ENCODE measurements at places on chromosomes 5 and 9. TPM values are rescaled to one million over a fixed set of nuclear protein-coding genes. Genes with fewer than 3 reads are reported as not detected.

DNA sequence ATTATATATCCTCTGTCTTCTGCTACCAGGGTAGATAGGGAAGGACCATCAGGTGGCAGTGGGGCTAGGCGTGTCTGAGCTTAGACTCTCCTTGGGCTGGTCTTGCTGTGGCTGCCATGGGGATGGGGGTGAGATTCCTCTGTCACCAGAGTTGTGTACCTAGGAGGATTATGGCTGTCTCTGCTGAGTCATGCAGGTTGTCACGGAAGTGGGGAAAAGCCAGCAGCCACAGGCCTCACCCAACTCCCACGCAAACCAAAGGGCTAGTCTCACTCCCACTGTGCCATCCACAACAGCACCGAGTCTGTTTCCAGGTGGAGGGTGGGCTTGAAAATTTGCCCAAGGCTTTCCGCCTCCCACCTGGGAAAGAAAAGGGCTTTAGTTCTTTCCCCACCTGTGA is 476.1 kb downstream of the CYLC2 start:
- no peak for DNase-seq
- no peaks in the 10 kb centered on the region for H3K4me1 ChIP-seq
- no peak overlapping the region for H3K27ac ChIP-seq
- no peaks in the 10 kb centered on the region for H3K36me3 ChIP-seq
- H3K4me3 ChIP-seq, result no peak overlapping the region

- H3K4me3 ChIP-seq, result no peak overlapping the region
- no peaks in the 10 kb centered on the region for H3K36me3 ChIP-seq
- H3K27ac ChIP-seq, result no peak overlapping the region
- no peaks in the 10 kb centered on the region for H3K27me3 ChIP-seq
Observed at GRCh38 chr5:170273968-170274710, 23.4 kb downstream of the LCP2 start.

DNA sequence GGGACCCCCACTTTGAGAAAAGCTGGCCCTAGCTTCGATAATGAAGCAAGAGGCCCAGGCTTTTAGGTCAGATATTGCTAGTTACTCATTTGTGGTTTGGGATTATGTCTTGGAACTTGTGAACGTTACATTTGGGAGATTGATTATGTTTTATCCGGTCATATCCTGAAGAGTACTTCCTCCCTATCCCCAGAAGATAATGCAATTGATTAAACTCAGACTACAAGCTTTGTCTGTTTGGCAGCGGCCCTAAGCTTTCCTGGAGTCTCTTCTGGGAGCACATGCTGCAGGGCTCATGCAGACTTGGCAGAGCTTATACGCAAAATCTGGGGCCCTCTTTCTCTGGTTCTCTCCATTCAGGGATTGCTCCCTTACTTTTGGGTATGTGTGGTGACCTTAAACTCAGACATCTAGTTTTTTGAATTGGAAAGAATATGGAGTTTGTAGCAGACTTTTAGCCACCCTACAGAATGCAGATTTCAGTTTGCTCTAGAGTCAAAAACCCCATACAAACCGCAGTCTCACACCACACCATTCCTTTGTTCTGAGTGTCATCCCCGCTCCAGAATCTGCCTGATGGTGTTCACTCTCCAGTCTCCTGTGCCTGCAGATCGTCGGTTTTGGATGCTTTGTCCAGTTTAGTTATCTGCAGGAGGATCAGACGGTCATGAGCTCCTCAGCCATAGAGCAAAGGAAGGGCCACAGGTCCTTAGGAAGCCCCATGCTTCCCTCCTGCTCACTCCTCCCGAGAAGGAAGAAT is 449.5 kb upstream of the TRPC7 start:
- no peaks in the 10 kb centered on the region for H3K27me3 ChIP-seq
- DNase-seq, result no peak
- H3K4me1 ChIP-seq, result no peaks in the 10 kb centered on the region
- H3K27ac ChIP-seq, result no peak overlapping the region
- no peak overlapping the region for H3K4me3 ChIP-seq
- H3K36me3 ChIP-seq, result no peaks in the 10 kb centered on the region

DNA sequence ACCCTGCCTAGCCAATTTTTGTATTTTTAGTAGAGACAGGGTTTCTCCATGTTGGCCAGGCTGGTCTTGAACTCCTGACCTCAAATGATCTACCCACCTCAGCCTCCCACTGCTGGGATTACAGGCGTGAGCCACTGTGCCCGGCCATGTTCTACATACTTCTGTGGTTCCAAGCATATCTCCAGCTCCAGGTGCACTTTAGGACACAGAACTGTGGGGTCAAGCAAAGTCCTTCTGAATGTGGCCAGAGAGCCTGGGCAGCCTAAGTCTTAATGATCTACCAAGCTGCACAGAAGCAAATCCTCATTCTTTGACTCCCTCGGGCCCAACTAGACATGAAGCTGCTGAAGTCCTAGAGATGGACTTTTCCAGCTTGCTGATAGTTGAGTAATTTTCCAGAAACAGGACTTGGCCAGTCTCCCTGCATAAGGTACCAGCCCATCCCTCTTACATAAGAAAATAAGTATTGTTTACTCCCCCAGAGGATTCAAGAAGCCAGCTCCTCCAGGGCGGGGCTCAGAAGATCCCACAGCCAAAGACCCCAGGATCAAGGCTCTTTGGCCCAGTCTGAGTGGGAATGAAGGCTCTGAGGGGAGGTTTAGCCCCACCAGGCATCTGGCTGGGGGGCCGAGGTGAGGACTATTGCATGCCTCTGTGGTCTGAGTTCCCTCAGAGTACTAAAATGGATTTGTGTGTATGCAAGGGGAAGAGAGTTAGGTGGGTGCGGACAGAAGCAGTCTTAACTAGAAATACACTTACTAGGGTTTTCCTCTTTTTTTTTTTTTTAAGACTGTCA is 8.7 kb downstream of the CLTB start:
- peaks cover 9% of the 10 kb centered on the region for H3K4me1 ChIP-seq
- DNase-seq, result no peak
- no peaks in the 10 kb centered on the region for H3K36me3 ChIP-seq

GRCh38 chr5:9610969-9611368 is 19.2 kb downstream of the TAS2R1 start:
- no peaks in the 10 kb centered on the region for H3K4me1 ChIP-seq
- no peak overlapping the region for H3K27ac ChIP-seq
- no peak for DNase-seq
- no peaks in the 10 kb centered on the region for H3K27me3 ChIP-seq
- no peak overlapping the region for H3K4me3 ChIP-seq
- H3K36me3 ChIP-seq, result no peaks in the 10 kb centered on the region

DNA sequence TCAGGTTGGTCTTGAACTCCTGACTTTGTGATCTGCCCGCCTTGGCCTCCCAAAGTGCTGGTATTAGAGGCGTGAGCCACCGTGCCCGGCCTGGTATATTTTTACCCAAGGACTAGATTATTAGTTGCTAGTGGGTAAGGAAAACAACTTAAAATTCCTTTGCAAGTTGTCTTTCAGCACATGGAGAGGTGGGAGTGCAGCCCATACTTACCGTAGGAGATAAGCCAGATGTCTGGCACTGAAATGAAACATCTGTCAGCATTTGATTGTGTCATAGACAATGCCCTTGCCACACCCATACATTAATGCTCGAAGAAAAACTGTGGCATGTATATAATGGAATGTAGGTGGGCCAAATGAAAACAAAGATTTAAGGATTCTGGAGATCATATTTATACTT is 36.6 kb upstream of the ANKH start:
- no peaks in the 10 kb centered on the region for H3K27me3 ChIP-seq
- no peaks in the 10 kb centered on the region for H3K36me3 ChIP-seq
- DNase-seq, result no peak
- H3K4me3 ChIP-seq, result no peak overlapping the region
- H3K27ac ChIP-seq, result no peak overlapping the region

DNA sequence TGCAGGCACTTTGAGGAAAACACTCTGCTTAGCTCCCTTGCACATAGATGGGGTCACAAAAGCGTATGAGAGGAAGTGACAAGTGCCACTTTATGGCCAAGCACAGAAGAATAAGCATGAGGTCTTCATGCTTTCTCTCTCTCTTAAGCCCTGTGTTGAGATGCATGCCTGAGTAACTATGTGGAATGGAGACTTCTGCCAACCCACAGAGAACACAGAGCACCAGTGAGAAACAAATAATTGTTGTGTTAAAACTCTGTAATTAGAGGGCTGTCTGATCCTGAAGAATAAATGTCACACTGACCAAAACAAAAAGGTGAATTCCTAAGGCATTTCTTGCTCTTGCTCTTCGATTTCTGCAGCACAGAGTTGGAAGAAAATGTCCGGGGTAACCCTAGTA is 488.5 kb downstream of the CTNND2 start:
- H3K27ac ChIP-seq, result no peak overlapping the region
- DNase-seq, result no peak

DNA sequence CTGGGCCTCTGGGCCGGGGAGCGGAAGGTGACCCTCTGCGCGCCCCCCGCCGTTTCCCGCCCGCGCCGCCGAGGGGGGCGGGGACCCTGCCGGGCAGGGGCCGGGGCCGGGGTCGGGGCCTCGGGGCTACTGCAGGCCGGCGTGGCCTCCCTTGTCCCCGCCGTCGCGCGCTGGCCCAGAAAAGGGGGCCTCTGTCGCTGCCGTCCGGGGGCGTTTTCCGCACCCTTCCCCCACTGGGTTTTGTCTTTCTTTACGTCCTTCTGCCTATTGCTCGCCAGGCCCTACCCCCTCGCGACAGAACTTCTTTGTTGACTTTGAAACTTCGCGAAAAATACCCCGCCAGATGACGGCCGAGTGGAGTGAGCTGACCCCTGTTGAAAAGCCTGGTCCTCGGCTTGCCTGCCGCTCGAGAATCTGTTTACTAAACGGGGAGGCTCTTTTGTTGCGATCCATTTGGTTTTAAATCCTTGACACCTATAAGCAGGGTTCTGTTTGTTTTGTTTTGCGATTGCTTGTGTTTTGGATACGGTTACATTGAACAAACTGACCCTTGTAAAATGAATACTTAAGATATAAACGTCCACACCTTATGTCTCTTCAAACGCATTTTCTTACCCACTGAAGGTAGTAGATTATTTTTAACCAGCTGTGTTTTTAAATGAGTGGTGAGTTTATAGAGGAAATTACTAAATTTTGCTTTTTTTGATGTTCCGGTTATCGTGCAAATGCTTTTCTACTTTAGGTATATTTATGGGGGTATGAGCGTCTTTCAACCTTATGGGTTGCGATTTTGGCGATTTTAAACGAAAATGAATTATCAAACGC is 765 bp downstream of the MARCHF6 start:
- peaks cover 24% of the 10 kb centered on the region for H3K4me1 ChIP-seq
- DNase-seq, result peak; percentile 74
- H3K27me3 ChIP-seq, result no peaks in the 10 kb centered on the region
- peak overlapping the region; percentile 73 for H3K4me3 ChIP-seq
- H3K27ac ChIP-seq, result peak overlapping the region; percentile 96

DNA sequence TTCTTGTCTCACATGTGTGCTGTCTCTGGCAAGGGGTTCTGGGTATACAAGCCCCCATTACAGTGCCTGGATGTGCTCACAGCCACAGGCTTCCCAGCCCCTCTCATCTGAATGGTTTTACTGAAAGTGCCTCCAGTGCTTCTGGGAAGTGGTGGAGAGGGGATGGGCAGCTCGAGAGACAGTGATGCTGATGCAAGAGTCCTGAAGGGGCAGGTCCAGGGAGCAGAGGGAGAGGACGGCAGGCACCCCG is 93.5 kb downstream of the PHF2 start:
- H3K27me3 ChIP-seq, result no peaks in the 10 kb centered on the region
- no peak overlapping the region for H3K4me3 ChIP-seq
- no peak for DNase-seq
- no peaks in the 10 kb centered on the region for H3K4me1 ChIP-seq

DNA sequence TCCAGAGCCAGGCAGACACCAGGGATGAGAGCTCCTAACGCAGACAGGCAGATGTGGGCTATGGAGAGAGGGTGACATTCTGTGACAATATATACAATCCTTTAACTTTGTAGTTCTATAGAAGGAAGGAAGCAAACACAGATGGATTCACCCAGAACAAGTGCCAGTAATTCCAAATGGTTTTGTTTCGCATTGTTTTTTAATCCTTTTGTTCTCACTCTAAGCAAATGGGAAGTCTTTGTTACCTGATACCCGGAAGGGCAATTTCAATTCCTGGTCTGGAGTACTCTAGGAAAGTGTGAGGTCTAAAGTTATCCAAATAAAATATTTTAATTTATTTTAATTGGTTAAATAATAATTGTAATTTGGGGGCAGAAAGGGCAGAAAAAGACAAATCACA is 2.5 kb downstream of the FRMD3 start:
- peaks cover 7% of the 10 kb centered on the region for H3K4me1 ChIP-seq
- no peak for DNase-seq
- no peak overlapping the region for H3K4me3 ChIP-seq
- no peaks in the 10 kb centered on the region for H3K36me3 ChIP-seq
- peaks cover 32% of the 10 kb centered on the region for H3K27me3 ChIP-seq

DNA sequence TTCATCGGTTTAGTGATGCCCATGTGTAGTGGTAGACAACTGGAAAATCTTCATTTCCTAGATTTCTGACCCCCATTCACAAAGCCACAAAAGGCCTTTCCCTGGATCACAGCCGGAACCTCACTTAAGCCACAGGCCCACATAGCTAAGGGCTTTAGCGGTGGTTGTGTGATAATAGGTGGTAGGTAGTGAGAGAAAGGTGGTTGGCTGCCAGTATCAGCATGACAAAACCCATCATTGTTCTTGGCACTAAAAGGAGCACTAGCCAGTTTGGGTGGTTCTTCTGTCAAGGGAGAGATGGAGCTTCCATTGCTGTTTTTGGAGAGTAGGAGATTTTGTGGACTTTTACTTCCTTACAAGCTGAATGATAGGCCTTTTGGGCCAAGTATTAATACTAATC is 9.7 kb upstream of the SLC36A2 start:
- H3K27ac ChIP-seq, result no peak overlapping the region
- DNase-seq, result no peak
- H3K4me3 ChIP-seq, result no peak overlapping the region
- H3K4me1 ChIP-seq, result no peaks in the 10 kb centered on the region

Gene FGD3
- 5.8 TPM for total RNA-seq

Gene IFNB1
- total RNA-seq, result not detected

Gene GZMA
- not detected for total RNA-seq

Gene C1QTNF2
- 3.0 TPM for total RNA-seq

Gene PCDHGB6
- total RNA-seq, result 11.6 TPM
